Thoracic aorta (tissue), 2 donors: ENCODE measurements at places on chromosomes 13 and 19. TPM values are rescaled to one million over a fixed set of nuclear protein-coding genes. Genes with fewer than 3 reads are reported as not detected.

GRCh38 chr13:72728290-72728605, 525 bp downstream of the BORA start:
- DNase-seq = no peak

DNA sequence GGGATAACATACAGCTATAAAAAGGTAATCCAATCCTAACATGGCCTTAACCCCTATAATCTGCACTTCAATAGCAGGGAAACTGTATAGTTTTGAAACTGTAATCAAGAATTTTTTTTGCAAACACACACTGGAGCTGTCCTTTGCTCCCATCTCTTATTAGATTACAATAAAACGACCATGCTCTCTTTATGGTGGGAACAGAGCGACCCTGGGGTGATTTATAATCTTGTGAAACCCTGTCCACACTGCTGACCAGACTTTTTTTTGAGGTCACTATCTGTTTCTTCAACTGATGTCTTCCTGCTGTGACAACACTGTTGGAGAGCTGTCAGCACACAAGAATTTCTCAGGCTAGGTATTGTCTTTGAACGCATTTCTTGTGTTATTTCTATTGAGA, 35.3 kb downstream of the DACH1 start:
- DNase-seq = no peak

ETFB gene
- 32.7 TPM for total RNA-seq

RAB8A gene
- total RNA-seq = 41.5 TPM
